ENCODE measurements at places on chromosomes 7 and 10. TPM values are rescaled to one million over a fixed set of nuclear protein-coding genes. Genes with fewer than 3 reads are reported as not detected.

DNA sequence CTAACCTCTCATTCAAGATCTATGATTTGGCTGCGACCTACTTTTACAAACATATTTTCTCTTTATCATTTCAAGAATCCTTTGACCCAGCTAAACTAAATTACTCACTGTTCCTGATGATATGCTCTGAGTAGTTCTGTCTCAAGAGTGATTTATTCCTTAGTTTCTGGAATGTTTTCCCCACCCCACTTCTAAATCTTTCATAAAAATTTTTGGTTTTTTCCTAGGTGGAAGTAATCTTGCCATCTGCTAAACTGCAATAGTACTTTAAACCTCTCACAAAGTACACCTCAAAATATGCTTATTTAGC, 170.8 kb downstream of the DNAJC1 start:
- DNase-seq: no peak

DNA sequence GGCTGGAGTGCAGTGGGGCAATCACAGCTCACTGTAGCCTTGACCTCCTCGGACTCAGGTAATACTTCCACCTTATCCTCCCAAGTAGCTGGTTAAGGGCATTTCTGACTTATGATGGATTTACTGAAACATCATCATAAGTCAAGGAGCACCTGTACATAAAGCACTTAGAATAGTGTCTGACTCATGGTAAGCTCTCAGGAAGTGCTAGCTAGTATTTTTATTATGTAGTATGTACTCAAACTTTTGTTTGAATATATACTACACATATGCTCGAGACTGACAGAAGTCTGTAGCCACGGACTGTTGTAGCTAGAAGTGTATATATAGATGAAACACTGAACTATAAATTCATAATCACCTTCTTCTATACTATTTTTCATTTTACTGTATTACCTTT, 107.5 kb upstream of the DNAJB12 start:
- DNase-seq: no peak

- DNase-seq: no peak
Measured at GRCh38 chr7:148210804-148211325, 379.7 kb upstream of the C7orf33 start.

DNA sequence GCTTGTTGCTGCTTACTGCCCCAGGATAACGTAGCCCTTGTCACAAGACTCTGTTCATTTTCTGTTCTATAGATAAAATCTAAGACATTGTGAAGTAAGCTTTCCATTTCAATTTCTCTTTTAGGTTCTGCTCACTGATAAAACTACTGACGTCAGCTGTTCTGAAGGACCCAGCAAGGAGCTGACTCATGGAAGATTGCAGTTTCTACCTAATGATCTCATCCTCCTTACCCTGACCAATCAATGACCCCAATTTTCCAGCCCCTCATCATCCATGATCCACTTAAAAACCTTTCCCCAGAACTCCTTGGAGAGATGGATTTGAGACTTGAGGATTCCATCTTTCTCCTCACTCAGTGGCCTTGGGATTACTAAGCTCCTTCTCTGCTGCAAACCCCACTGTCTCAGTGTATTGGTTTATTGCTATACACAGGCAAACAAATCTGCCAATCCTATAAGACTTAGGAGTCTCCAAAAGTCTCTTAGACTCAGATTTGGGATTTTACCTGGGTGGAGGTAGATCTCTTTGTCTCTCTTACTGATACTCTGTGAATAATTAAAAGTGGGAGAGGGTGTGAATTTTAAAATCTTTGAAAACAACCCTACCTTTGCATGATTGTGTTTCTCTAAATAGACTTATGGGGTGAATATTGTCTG, 109.2 kb upstream of the TRIM24 start:
- no peak for DNase-seq

DNA sequence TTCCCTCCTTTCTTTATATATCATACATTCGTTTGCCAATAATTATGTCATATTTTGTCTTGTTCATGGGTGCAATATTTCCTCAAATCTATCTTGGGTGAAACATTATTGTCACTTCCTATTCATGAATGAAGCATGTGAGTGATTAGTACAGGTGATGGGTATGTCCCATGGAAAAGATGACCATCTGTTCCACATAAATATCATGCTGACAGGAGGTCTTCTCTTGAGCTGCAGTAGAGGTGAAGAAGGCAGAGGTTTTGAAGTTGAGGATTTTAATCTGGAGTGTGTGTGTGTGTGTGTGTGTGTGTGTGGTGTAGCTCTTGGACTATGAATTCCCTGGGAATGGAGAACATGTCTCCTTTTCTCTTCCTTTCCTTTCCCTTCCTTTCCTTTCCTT, 350.5 kb upstream of the CHRM2 start:
- no peak for DNase-seq

DNA sequence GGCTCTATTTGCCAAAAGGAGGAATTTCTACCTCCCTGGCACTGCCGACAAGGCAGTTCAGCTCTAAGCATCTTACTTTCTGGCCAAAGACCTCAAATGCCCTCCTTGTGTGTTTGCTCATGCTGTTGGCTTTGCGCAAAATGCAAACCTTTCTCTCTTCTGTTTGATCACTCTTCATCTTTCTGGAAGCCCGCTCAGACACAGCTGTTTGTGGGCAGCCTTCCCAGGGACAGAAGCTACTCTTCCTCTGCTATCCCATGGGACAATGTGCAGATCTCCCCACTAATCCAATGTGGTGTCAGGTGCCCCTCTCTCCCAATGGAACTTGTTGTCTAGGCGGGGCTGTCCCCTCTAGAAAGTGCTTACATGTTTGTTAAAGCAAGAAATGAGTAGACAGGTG, 278.7 kb downstream of the CCSER2 start:
- DNase-seq: no peak

- DNase-seq: no peak
Measured at GRCh38 chr10:60883187-60883586, 60.8 kb downstream of the RHOBTB1 start.

GRCh38 chr7:138338361-138338760, 121.7 kb upstream of the TRIM24 start:
- no peak for DNase-seq

DNA sequence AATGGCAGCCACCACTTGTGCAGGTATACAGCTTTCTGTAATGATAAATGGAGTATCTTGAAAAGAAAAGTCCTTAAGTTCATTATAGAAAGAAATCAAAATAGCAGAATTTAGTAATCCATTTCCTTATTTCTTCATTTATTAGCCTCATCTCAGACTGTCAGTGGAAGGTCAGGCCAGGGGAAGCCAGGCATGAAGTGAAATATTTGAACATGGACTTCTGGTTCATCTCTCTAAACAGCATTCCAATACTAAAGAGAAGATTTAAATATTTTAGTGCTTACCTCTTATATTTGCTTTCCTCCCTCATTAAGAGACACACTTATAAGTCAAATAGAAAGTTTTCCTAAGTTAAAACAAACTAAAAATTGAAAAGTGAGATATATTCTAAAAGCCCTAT, 26.8 kb downstream of the TRDMT1 start:
- no peak for DNase-seq

GRCh38 chr7:44152971-44153947, 12.1 kb upstream of the MYL7 start:
- no peak for DNase-seq

GRCh38 chr10:119343011-119343601, 135.7 kb downstream of the GRK5 start:
- DNase-seq: no peak

GRCh38 chr10:1425879-1426278, 311.4 kb downstream of the ADARB2 start:
- no peak for DNase-seq

DNA sequence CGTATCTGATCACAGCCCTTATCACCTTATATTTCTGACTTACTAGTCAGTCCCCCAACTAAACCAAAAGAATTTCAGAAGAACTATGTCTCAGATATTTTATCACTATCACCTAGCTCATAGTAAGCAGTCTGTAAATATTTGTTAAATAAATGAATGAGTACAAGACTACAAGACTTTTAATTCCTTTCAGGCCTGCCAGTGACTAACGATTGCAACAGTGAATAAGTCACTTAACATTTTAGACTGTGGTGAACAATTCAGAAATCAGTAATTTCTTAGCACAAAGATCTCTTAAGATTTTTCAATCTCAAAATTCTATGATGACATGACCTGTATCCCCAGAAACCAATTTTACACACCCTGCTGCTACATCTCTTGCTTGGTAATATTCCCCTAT, 162.2 kb downstream of the IMMP2L start:
- no peak for DNase-seq

The TSPAN12 gene
- polyA plus RNA-seq: not detected

- DNase-seq: no peak
Measured at GRCh38 chr7:151971829-151972228, 15.6 kb downstream of the GALNTL5 start.

The COL13A1 gene
- polyA plus RNA-seq: not detected

DNA sequence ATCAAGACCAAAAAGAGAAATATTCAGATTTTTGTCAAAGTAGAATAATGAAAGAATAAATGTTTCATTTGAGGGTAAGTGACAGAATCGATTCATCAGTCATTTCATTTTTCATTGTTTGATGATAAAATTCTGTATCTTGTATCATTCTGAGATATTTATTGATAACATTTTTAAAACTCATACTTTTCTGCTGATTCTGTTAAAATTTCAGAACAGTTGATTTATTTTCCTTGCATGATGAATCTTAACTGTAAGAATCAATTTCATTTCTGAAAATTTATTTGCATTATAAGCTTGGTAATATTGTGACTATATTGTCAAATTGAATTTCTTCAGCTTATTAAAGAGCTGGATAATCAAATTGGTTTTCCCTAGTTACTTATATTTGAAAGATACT, 13.9 kb downstream of the PHYHIPL start:
- no peak for DNase-seq

DNA sequence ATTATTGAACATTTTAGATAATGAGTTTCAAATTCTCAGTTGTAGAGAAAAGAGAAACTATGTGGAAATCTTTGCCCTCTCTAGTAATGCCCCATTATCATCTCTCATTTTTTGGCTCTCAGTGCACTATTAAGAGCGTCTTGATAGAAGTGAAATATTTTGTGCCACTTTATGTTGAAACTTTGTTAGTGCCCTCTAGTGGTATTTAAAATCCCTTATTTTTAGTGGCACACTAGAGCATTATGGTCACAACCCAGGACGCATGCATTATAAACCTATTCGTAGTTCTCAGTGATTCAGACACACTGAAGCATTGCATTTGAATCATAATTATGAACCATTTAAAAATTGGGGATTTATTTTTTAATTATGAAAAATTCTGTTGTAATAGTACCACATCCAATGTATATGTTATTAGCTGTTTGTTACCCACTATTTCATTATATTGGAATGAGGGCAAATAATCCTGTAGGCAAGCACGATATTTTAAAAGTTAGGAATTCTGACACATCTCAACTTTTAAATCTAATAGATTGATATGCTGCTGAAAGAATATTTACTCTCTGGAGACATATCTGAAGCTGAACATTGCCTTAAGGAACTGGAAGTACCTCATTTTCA, 21.9 kb downstream of the PDCD4 start:
- DNase-seq: no peak

The ZNF365 gene
- 2.7 TPM for polyA plus RNA-seq

The CRYGN gene
- 0.41 TPM for polyA plus RNA-seq

GRCh38 chr7:73626814-73627213, 2.5 kb upstream of the MLXIPL start:
- no peak for DNase-seq

The EBLN1 gene
- polyA plus RNA-seq: not detected

GRCh38 chr10:104052431-104052830, 33.2 kb downstream of the COL17A1 start:
- DNase-seq: no peak

- DNase-seq: no peak
Measured at GRCh38 chr7:2872296-2872874, 28.3 kb upstream of the GNA12 start.

GRCh38 chr7:43799605-43800004, 41.1 kb downstream of the BLVRA start:
- DNase-seq: no peak

The NEURL1 gene
- 0.69 TPM for polyA plus RNA-seq

The SYCE1 gene
- 0.33 TPM for polyA plus RNA-seq

The BICC1 gene
- polyA plus RNA-seq: not detected

DNA sequence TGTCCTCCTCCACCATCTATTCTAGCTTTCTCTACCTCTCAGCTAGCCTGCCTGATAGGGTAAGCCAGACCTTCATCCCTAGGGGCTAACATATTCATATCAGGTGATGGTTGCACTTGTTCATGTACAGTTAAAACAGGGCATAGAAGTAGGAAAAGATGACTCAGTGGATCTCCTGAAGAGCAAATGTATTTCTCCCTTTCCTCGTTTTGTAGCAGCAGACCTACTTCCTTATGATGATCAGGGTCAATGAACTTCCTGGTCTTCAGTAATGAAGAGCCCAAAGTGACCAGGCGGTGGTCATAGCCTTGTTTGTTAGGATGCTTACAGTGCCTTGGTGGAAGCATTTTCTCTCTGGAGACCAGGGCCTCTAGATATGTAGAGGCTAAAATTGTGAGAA, 6.3 kb downstream of the LIPJ start:
- DNase-seq: no peak

DNA sequence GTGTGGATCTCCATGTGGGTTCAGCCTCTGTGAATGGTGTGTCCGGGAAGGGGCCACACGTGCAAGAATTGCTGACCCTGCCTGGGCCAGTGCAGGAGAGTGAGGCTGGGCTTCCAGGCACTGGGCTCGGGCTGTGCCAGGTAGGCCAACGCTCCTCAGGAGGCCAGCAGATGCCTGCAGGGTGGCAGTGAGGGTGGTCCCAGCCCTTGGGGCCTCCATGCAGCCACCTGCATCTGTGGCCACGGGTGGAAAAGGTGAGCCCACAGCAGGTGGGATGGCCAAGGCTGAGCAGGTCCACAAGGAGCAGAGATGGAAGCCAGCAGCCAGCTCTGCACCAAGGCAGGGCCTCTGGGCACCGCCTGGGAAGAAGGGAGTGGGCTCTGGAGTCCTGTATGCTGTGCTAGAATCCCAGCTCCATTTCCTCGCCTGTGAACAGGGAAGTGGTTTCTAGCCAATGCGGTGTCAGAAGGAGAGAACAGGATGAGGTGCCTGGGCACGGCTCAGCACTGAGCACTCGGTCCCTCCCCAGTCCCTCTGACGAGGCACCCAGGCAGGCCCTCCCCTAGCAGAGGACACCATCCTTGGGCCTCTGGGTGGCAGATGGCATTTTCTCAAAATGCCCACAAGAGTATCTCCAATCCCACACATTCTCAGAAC, 31.1 kb upstream of the RET start:
- DNase-seq: no peak

DNA sequence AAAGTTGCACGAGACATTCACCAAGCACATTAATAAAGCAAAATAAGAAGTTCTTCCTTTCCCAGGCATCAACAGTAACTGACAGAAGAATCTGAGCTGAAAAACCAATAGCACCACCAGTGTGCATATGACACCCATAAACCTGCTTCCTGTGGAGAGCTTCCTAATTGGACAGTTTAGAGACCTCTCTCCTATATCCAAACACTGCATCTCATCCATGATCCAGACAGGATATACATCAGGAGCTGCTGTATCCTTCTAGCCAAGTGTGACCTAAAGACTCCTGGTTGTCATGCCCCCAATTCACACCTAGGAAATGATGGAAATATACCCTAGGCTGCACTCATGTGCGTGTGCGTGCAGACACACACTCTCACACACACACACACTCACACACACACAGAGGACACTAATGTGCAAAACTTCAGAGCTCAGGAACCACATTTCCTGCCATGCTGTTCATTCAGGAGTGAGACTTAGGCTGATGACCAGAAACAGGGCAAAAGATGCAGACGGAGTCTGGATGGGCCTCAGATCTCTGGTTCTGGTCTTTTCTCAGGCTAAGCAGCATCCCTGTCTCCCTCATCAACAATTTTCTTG, 58.0 kb downstream of the MAP3K8 start:
- no peak for DNase-seq

Data from CD8-positive, alpha-beta memory T cell (primary cell).